ENCODE measurements at places on chromosomes 6 and 20.
A peak's percentile ranks its signal among the peaks of the same experiment; 100 is the strongest.

DNA sequence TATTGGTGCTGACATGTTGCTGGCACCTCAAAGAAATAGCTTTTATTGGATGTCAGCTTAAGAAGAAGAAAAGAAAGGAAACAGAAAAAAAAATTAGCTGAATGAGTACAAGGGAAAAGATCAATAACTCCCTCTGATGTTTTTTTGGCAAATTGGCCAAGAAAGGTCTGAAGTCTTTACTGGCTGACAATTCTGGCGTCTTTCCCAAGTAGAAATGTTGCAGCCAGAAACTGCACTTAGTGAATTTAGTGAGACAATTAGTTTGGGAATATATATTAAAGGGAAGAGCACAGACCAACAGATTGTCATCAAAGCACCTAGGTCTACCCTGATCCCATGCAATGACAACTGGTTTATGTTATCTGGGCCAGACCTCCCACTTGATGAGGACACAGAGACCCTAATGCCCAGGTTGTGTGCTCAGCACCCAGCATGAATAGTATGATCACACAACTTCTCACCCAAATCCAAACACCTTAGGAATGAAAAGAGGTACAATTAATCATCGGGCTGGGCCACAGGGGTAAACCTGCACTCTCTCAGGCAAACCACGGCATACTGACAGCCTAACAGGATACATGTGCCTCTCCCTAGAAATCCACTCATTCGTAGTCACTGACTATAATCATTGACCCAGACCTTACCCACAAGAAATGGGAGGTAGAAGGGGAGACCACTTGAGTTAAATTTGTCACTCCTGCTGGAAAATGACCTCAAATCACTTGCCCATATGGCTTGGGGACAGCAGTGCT is 612.3 kb upstream of the ARID1B start:
- H3K27ac ChIP-seq: no peak overlapping the region
- DNase-seq: no peak
- H3K27me3 ChIP-seq: no peaks in the 10 kb centered on the region
- H3K4me1 ChIP-seq: peaks cover 2% of the 10 kb centered on the region
- no peaks in the 10 kb centered on the region for H3K36me3 ChIP-seq

DNA sequence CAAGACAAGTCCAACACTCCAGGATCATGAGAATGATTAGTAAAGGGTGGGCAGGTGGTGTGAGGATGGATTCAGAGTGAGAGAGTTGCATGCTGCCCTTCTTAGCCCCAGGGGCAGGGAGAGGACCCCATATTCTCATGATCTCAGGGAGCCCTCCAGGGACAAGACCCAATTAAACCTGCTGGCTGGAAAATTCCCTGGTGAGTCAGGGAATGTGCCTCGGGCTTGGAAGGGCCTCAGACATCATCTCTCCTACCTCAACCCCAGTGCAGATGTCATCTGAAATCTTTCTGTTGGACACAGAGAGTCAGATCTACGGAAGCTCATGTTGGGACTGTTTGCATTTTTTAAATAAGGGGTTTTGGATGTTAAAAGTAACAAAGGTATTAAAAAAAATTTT is 9.2 kb upstream of the SIRPD start:
- no peaks in the 10 kb centered on the region for H3K36me3 ChIP-seq
- no peak overlapping the region for H3K4me3 ChIP-seq
- peaks cover 19% of the 10 kb centered on the region for H3K27me3 ChIP-seq

DNA sequence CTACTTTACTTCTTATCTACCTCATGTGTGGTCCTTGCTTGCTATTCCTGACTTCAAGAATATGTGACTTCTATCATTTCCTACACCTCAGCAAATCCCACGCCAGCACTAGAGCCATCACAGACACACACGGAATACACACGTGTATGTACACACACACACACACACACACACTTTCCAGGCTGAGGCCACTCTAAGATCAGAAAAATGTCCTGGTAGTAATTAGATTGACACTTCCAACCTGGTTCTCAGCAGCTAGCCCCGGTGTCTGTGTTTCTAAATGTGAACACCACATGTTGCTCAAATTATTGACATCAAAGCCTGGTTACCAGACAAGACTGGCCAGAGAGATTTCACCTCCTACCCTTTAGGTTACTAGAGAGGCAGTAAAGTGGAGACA is 54.1 kb upstream of the SASH1 start:
- no peak overlapping the region for H3K4me3 ChIP-seq
- H3K27ac ChIP-seq: no peak overlapping the region
- no peak for DNase-seq
- no peaks in the 10 kb centered on the region for H3K36me3 ChIP-seq

DNA sequence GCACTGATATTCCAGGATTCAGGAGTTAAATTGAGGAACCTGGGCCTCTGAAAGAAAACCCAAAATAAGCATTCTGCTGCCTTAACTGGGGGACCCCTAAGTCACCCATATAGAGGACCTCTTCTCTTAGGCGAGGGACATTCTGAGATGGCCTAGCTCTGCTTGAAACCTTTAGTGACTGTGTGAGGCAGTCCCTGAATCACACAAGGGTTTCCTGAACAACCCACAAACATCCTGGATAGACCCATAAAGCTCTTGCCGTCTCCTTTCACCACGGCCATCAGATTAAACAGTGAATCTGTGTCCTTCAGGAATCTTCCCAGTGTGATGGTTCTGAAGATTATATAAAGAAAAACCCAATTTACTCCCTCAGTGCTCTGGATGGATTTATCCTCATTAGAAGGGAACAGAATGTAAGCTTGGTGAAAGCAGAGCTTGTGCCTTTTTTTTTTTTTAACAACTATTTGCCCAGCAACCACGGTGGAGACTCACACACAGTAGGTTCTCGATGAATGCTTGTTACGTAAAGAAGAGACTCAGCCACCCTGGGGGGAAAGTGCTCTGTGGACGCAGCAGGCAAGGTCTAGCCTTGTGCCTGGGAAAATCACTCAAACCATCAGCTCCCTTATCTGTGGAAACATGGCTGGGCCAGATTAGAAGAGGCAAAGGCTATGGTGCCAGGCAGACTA is 39.1 kb upstream of the SIRPG start:
- H3K27me3 ChIP-seq: peaks cover 36% of the 10 kb centered on the region
- DNase-seq: no peak
- H3K36me3 ChIP-seq: no peaks in the 10 kb centered on the region
- no peaks in the 10 kb centered on the region for H3K4me1 ChIP-seq
- H3K4me3 ChIP-seq: no peak overlapping the region
- no peak overlapping the region for H3K27ac ChIP-seq

- peak; percentile 23 for DNase-seq
- H3K36me3 ChIP-seq: peaks cover 3% of the 10 kb centered on the region
- H3K4me3 ChIP-seq: no peak overlapping the region
Observed at GRCh38 chr6:118618676-118619377, 32.6 kb downstream of the CEP85L start.

- H3K4me3 ChIP-seq: no peak overlapping the region
- no peaks in the 10 kb centered on the region for H3K36me3 ChIP-seq
- no peak overlapping the region for H3K27ac ChIP-seq
- no peaks in the 10 kb centered on the region for H3K27me3 ChIP-seq
- DNase-seq: no peak
- H3K4me1 ChIP-seq: no peaks in the 10 kb centered on the region
Observed at GRCh38 chr6:118042855-118043254, 135.8 kb downstream of the SLC35F1 start.

DNA sequence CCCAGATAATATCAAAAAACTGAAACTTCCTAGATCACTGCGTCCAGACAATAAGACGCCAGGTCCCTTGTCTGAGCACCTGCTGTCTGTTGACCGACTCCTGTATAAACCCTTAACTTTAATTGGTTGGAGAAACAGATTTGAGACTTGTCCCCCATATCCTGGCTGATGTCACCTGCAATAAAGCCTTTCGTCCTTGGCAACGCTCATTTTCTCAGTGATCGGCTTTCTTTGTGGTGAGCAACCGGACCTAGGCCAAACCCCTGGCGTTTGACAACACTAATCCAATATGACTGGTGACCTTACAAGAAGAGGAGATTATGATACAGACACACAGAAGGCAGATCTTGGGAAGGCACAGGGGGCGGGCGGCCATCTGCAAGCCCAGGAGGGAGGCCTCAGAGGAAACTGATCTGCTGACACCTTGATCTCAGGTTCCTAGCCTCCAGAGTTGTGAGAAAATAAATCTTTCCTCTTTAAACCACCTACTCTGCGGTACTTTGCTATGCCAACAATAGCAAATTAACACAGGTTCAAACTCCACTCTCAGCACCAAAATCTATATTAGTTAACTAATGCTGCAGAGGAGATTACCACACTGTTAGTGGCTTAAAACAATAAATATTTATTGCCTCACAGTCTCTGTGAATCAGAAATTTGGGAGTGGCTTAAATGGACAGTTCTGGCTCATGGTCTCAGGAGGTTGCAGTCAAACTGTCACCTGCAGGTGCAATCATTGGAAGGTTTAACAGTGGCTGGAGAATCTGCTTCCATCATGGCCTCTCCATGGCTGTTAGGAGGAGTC is 178.7 kb downstream of the OTOR start:
- no peak for DNase-seq

Data from progenitor cell of endocrine pancreas (in vitro differentiated cells).